ENCODE measurements at places on chromosomes 3 and 15.

DNA sequence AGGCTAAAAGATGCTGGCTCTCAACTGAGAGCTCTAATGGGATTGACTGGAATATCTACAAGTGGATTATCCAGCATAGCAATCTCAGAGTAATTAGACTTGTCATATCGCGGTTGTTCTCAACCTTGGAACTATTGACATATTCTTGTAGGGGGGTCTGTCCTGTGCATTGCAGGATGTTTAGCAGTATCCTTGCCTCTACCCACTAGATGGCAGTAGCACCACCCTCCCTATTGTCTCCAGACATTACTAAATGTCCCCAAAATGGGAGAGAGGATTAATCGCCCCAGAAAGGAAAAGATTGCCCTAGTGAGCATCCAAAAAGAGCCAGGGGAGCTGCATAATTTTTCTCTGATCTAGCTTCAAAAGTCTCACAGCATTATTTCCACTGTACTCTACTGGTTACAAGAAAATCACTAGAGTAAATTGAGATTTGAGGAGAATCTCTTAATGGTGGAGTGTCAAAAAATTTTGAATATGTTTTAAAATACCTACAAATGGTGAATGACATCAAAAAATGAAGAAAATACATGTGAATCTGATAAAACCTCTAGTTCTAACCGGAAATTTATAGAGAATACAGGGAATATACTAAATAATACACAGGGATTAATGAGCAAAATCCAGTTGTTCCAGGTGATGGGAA, 388.2 kb upstream of the AGTR1 start:
- DNase-seq: no peak

GRCh38 chr3:94071713-94072284, 8.9 kb downstream of the NSUN3 start:
- no peak for DNase-seq

- no peak for DNase-seq
These were observed 147.4 kb upstream of the ARHGEF26 start for GRCh38 chr3:153973722-153974265.

DNA sequence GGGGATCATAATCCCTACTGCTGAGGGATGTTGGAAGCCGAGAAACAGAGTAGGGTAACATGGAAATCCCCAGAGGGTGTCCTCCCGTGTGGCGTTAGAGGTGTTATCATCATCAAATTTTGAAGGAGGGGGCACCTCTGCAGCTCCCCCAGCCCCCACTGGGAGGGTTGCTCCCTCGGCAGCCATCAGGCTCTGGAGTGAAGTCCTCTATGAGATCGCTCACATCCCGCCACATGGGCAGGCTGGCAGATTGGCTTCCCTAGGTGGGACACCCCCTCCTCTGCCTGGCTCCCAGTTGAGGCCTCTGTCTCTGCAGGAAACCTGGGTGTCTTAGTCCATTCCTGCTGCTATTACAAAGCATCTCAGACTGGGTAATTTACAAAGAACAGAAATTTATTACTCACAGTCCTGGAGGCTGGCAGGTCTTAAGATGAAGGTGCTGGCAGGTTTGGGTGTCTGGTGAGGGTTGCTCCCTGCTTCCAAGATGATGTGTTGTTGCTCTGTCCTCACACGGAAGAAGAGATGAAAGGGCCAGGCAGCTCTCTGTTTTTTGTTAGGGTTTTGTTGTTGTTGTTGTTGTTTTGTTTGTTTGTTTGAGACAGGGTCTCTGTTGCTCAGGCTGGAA, 120.5 kb downstream of the NUP210 start:
- DNase-seq: no peak

DNA sequence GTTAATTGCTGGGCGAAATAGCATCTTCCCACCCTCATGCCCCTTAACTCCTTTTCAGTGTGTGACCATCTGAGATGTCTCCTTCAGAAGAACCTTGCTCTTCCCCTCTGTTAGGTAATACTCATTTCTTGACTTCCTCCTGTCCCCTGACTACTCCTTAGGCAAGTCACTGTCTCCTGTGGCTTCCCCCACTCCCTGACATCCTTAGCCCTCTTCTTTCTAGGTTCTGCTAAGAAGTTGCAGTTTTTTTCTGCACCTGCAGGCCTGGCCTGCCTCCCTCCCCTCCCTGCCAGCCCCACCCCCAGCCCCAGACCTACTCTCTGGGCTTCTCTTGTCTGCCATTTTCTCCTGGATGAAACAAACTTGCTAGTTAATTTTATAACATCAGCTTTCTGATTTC, 15.2 kb upstream of the EID1 start:
- DNase-seq: no peak

DNA sequence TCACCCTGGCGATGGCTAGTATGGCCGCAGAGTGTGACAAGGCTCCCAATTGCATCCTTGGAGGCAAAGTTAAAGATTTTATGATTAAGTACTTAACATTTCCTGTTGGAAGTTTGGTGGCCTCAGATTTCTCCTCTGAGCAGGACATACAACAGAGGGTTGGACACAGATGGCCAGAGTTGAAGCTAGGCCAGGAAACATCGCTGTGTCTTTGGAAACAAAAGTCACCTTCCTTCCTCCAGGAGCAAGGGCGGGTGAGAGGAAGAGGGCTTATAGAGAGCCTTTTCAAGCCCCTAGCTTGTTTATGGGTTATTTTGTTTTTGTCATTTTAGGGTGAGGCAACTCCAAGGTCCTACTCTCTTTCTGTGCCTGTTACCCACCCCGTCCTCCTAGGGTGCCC, 24.2 kb downstream of the SLC6A1 start:
- DNase-seq: no peak

- DNase-seq: no peak
These were observed 20.0 kb downstream of the PLSCR5 start for GRCh38 chr3:146585156-146585555.

DNA sequence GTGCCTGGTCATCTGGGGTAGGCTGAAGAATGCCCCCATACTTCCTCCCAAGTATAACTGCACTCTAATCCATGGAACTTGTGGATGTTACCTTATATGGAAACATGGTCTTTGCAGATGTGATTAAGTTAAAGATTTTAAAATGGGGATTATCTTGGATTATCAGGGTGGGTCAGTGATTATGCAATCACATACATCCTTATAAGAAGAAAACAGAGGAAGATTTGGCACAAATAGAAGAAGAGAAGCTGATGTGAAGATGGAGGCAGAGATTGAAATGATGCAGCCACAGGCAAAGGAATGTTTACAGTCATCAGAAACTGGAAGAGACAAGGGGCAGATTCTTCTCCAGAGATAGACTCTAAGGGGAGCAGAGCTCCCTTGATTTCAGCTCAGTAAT, 1.8 kb upstream of the MRPS22 start:
- no peak for DNase-seq

- DNase-seq: no peak
These were observed 133.6 kb downstream of the TPRG1 start for GRCh38 chr3:189305412-189305811.

DNA sequence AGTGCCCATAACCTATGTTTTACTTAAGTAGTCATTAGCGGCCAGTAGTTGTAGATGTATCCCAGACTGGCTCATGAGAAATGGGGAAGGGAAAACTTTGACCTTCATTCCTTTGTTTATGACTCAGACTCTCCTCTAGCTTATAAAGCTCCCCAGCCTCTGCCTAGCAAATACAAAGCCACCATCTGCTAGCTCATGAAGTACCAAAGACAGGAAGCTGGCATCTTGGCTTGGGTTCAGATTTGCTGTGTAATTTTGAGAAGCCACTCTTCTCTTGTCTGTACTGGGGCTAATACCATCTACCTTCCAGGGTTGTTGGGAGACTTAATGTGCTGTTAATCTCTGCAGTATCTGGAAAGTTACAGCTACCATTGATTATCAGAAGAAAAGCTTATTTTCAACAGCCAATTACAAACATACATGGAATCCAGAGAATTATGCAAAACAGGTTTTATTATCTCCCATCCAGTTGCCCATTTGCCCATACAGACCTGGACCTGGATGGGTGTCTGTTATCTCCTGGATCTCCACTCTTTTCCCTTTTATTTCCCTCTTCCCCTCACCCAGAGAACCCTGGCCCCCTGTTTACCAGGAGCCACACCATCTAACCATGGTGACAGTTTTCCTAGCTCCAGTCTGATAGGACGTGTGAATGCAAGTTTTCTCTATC, 153.8 kb downstream of the SEMA6D start:
- no peak for DNase-seq

- no peak for DNase-seq
These were observed 556.2 kb upstream of the CBLB start for GRCh38 chr3:106425026-106425425.

GRCh38 chr3:11565072-11565471, 78.6 kb downstream of the VGLL4 start:
- no peak for DNase-seq

DNA sequence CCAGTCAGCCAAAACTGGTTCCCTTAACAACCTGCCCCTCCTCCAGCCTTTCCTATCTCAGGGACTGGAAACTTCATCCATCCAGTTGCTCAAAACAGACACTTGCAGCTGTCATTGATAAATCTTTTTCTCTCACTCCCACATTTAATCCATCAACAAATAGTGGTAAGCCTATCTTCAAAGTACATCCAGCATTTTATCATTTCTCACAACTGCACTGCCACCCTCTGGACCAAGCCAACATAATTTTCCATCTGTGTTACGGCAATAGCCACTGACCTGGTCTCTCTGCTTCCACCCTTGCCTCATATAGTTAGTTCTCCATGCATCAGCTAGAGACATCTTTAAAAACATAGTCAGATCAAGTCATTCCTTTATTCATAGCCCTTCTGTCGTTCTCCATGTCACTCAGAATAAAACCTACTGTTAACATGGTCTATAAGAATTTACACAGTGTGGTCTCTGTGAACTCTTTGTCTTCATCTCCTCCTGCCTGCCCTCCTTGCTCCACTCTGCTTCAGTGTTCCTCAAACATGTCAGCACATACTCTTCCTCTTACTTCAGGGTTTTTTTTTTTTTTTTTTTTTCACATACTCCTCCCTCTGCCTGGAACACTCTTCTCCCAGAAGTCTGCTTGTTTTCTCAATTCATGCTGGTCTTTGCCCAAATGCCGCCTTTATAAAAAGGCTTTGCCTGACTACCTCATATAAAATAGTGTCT, 102.5 kb upstream of the COL6A5 start:
- DNase-seq: no peak

- DNase-seq: no peak
These were observed 46.2 kb downstream of the KBTBD8 start for GRCh38 chr3:67044295-67044694.
